Urothelium cell line (cell line): ENCODE measurements at places on chromosomes 4 and X.
A peak's percentile ranks its signal among the peaks of the same experiment; 100 is the strongest.

DNA sequence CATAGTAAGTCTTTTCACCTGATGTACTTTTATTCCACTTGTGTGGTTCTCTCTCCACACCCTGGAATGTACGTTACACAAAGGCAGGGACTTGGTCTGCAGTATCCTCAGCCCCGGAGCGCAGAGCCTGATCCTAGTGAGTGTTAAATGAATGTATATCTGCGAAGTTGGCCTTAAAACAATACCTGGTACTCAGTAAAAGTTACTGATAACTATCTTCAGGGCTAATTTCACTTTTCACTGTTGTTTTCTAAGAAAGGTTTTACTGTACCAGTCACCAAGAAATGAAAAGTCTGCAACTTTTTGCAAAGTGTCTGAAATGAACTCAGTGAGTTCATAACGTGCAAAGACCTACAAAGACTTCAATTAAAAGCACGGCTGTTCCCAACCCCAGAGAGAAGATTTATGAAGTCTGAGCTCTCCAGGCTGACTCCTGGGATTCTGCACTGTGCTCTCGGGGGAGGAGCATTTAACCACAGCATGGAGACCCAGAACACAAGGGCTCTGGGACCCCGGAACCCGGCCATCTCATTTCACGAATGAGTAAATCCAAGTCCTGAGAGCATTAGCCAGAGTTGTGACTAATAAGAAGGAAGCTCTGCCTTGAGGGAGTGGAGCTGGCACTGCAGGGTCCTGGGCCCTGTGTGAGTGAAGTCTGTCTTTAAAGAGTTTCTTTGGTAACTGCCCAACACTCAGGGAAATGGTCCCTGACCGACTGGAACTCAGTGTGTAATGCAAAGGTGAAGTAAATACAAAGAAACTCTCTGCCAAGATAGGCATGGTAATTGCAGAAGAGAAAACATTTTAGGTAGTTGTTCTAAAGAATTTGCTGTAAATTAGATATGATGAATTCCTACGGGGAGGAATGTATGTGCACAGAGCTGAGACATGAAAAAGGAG, 165.8 kb downstream of the NSUN7 start:
- DNase-seq = no peak

DNA sequence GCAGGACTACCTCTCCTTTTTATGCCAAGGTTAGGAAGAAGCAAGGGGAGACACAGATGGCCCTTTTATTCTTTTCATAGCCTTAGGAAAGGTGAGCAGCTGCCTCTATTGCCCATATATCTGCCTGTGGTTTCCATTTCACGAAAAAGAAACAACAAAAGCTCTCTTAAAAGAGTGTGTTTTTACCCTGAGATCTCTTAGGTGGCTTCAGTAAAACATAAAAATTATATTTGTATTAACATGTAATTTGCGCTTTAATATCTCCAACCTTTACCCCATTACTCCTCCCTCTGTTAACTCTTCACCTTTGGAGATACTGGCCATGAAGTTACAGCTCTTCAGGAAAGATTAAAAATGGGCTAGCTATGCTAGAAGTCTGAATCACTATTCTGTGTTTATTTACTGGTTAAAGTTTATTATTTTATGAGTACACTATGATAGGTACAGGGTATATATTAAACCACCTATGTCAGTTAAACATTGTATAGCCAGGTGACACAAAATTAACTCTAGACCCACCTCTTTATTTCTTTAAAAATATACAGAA, 15.0 kb upstream of the SULT1B1 start:
- DNase-seq = no peak

DNA sequence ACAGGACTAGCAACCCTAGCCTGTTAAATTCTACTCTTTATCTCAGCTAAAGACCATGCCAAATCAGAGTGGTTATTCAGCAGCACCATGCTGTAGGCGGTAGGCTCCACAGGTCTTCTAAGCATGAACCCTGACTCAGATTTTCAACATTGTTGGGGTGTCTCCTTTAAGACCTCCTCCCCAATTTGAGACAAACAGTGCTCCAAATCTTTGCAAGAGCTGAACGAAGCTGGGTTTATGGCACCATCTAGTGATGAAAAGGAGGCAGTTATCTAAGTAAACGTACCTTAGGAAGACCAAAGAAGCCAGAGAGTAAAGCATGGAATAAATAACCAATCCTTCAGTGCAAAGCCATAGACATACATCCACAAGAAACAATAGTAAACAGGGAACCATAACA, 334.5 kb upstream of the SLC7A11 start:
- peak; percentile 4 for DNase-seq

GRCh38 chr4:100746141-100746739, 228.4 kb upstream of the EMCN start:
- no peak for DNase-seq

DNA sequence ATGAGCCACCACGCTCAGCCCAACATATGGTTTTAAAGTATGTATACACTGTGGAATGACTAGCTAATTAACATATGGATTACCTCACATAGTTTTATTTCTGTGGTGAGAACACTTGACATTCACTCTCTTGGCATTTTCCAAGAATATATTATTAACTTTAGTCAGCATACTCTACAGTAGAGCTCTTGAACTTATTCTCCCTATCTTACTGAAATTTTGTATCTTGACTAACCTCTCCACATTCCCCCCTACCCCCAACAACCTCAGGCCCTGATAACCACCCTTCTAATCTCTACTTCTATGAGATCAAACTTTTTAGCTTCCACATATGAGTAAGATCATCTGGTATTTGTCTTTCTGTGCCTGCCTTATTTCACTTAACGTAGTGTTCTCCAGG, 38.6 kb upstream of the AGA start:
- DNase-seq = no peak

GRCh38 chrX:72392042-72392441, 86.3 kb upstream of the CITED1 start:
- no peak for DNase-seq

GRCh38 chr4:158624889-158625478, 46.7 kb downstream of the C4orf46 start:
- DNase-seq = peak; percentile 12

- no peak for DNase-seq
Measured at GRCh38 chr4:76036855-76037254, 985 bp upstream of the CXCL11 start.

DNA sequence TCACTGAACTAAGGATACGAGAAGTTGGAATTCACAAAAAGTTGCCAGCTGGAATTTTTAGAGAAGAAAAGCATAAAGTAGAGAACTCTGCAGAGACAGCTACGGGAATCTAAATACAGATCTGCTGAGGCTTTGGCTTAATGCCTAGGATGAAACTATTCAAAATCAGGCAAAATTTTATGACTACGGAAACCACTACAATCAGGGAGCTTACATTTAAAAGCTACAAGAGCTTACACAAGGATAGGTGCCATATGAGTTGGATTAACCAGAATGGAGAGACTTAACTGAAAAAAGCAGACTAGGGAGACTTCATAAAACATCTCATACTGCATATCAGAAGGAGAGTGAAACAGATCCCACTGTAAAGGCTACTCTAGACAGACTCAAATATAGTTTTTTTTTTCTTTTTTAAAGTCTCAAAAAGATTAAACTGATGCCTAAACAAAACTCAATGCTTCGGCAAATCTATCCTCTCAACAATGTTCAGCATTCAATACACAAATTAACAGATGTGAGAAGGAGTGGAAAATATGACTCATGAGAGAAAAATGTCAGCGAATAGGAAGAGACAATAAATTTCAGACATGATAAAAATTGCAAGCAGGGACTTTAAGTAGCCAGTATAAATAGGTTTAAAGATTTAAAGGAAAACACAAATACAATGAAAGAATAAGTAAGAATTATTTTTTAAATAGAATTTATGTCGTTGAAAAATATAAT, 586.1 kb downstream of the FSTL5 start:
- peak; percentile 25 for DNase-seq

DNA sequence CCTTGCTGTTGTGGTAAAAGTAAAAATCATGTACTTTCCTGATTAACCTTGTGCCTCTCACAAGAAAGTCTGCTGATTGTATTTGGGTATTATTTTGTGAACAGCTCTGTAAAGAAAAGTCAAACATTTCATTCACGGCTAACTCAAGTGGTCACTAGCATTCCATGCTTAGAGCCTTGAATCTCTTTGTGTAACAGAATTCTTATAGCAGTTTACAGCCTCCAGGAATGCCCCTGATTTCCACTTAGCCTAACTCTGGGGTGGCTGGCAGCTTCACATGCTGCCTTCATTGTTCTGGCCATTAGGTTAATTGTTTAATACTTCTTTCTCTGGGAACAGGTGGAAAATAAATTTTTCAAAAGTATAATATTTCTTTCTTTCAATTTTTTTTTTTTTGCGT, 226.7 kb downstream of the RBMX2 start:
- DNase-seq = no peak

DNA sequence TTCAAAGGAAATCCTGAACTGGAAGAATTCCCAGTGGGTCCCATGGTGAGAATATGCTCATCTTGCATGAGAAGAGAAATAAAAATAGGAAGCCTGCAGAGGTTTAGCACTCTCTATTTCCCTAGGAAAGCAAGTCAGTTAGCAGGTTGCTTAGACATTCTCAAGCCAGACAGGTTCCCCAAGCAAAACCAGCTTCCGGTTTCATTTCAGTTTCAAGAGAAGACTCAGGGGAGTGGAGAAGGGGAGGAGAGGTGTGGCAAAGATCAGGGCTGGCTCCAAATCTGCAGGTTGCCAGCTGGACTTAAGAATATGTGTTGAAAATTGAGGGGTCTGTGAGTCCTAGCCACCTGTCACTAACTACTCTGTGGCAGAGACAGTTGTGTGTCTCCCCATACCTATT, 107.5 kb downstream of the CLNK start:
- DNase-seq = no peak

DNA sequence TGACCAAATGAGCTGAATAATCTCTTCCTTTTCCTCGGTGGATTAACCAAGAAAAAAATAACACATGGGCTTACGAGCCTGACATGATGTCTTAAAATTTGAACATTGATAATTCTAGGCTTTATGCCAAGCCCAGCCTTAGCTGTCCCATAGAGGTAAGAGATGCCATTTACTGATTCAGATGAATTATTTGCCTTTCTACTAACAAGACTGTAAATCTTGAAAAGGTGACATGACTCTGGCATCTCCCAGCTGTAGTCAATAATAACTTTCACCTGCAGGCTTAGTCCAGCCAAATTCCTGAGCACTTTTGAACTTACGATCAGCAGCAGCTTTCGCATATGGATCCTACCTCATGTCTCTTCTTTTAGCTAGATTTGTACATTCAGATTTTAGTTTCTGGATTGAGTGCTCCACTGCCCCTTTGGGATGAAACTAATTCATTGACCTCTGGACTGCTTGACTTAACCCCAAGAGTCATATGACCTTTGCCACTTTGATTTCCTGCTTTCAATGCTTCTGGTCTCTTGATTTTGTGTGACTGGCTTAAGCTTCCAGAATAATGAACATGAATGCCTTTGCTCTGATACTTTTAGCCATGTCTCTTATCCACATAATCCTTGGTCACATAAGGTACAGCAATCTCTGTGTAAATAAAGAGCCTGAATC, 876.4 kb upstream of the SLIT2 start:
- DNase-seq = no peak

GRCh38 chr4:3520276-3520675, 11.9 kb downstream of the LRPAP1 start:
- no peak for DNase-seq

DNA sequence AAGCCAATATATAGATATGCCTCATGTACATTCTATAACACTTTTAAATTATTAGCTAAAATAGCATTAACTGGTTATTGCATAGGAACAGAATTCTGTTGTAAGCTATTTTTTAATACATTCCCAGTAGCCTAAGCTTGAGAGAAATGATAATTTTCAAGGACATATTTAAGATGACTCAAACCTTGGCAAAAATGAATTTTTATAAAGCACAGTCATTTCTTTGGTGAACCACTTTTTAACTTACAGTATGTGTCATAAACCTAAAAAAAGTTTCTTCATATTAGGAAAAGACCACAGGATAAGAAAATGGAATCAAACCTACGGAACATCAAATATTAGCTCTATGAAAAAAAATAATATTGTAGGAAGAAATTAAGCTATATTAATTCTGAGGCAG, 986.3 kb downstream of the STIM2 start:
- no peak for DNase-seq

- no peak for DNase-seq
Measured at GRCh38 chrX:68375803-68376202, 57.5 kb downstream of the OPHN1 start.

DNA sequence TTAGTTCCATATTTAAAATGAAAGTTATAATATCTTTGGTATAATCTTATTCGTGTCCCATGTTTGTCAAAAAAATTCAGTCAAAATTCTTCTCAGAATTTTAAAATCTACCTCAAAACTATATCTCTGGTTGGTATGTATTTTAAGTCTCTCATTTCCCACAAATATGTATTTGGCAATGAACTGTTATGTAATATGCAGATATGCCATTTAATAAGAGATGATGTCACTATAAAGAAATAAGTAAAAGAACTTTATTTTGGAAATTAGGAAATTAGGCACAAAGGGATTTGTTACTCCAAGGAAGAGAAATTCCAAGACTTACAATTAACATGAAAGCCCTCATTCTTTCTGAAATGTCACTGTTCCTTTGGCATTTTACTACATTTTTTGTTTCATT, 15.3 kb downstream of the SNCA start:
- no peak for DNase-seq

DNA sequence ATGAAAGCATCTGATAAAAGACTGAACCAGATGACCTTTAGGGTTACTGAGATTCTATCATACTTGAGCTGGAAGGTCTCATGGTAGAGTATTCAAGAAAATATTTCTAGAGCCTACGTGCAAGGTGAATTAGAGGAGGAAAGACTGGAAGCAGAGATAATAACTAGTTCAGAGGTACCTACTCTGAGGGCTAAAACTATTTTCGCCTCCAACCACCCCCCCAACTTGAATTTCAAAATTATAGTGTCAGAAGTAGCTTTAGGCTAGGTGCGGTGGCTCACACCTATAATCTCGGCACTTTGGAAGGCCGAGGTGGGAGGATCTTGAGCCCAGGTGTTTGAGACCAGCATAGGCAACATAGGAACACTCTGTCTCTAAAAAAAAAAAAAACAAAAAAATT, 30.9 kb downstream of the NLGN3 start:
- DNase-seq = no peak

- peak; percentile 41 for DNase-seq
Measured at GRCh38 chr4:575281-576141, 584 bp downstream of the TMEM271 start.

- no peak for DNase-seq
Measured at GRCh38 chr4:78592088-78592783, 40.7 kb downstream of the ANXA3 start.

DNA sequence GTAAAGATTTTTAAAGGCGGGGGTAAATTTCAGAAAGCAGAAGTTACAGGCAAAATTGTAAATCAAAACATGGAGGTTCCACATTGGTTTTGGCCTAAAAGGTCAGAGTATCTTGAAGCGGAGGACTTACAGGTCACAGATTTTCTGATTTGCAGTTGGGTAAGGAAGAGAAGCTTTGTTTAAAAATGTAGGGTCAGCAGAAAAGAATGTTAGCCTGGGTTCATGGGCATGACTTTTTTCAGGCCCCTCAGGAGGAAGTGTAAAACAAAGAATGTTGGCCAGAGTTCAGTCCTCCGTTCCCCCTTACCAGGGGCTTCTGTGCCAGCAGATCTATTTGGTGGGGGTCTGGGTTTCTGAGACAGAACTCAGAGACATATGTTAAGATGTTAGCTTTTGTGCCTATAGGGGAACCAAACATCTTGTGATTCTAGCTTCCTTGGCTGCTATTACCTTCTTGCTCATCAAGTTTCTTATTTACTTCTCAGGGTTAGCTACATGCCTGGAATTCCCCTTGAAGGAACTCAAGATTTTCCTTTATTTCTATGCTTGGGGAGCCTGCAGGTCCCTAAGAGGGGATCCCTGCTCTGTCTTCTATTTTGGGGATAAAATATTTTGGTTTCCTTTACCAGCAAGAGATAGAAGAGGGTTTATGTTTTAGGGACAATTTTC, 160.3 kb downstream of the ANK2 start:
- no peak for DNase-seq
